Lower lobe of right lung (tissue), 2 donors: ENCODE measurements at places on chromosomes 6 and 20. TPM values are rescaled to one million over a fixed set of nuclear protein-coding genes. Genes with fewer than 3 reads are reported as not detected.

DNA sequence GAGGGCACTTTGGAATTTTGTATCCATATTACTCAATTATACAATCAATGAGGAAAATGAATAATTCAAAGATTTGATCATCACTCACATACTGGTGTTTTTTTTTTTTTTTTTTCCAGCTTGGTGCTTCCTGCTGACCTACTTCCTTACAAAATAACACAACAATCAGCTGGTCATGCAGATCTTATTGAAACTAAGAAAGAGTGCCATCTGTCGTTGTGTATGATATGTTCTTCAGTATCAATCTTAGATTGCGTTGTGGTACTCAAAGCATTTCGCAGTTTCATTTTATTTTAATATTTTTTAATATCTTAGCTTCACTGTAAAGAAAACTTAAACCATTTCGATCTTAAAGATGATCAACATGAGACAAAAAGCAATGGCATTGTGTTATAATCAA, 155.6 kb downstream of the OGFRL1 start:
- no peak for DNase-seq
- H3K4me3 ChIP-seq: no peak overlapping the region
- H3K27me3 ChIP-seq: no peaks in the 10 kb centered on the region

- H3K4me1 ChIP-seq: peaks cover 9% of the 10 kb centered on the region
- no peaks in the 10 kb centered on the region for H3K36me3 ChIP-seq
- no peak overlapping the region for H3K4me3 ChIP-seq
- H3K27ac ChIP-seq: no peak overlapping the region
Observed at GRCh38 chr6:44655412-44656342, 268.2 kb downstream of the CDC5L start.

DNA sequence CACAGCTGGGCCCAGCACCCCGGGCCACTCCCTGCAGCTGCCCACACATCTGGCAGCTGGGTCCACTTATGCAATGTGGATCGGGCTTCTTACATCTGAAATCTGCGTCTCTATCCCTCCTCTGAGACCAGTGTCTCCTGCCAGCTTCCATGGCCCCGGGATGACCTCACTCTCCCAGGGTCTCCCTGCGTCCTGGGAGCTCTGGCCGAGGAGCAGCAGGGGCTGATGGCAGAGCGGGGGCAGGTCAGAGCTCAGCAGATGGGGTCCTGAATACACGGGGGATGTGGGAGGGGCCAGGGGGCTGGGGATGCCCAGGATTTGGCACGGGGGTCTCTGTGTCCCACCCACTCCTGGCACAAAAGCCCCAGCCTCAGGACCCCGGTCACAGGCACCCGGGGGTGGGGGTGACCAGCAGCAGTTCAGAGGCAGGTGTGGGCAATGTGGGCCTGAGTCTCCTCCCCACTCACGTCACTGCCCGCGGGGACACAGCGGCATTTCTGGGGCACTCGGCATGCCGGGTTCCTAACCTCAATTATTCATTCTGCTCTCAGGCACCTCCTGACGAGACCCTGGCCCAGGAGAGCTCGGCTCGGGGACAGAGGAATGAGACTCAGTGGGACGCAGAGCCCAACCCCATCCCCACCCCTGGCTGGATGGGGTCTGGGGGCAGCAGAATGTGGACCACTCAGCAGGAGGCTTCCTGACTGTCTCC, 16.4 kb downstream of the CHRNA4 start:
- H3K27me3 ChIP-seq: peaks cover 38% of the 10 kb centered on the region
- no peak overlapping the region for H3K4me3 ChIP-seq
- H3K36me3 ChIP-seq: no peaks in the 10 kb centered on the region

DNA sequence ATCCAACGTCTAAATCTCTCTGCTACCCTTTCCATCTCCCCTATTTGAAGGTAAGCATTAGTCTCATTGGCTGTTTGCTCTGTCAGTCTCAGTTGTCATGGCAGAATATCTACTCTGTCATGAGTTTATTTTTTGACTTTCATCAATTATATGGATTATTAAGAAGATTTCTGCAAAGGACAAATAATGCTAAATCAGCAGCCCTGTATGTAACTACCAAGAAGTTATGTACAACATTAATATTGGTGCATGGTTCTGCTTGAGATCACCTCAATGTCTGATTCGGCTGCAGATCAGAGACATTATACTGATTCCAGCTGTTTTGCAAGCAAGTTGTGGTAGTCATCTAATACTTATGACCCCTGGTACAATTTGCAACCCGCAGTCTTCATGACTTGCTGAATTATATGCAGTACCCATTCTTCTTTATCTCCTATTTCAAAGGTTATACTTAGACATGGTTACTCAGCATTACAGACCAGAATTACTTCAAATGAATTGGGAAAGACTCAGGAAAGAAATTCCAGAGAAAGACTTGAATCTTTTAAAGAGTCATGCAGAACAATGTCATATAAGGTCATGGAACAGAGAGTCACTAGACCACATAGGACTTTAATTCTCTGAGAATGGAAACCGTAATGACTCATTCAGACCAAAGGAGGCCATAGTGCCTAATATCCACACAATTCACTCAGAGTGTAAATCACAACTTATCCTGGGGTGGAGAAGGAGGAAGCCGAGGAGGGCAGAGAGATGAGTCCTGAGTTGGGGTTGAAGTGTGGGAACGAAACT, 201.4 kb downstream of the IBTK start:
- no peak for DNase-seq
- H3K4me1 ChIP-seq: no peaks in the 10 kb centered on the region
- H3K4me3 ChIP-seq: no peak overlapping the region

SIRPB1 gene
- 35.8 TPM for total RNA-seq

CDSN gene
- total RNA-seq: not detected

KCNQ2 gene
- not detected for total RNA-seq

NNAT gene
- total RNA-seq: 0.83 TPM

BTN1A1 gene
- not detected for total RNA-seq

GRCh38 chr6:129475477-129476247, 234.3 kb downstream of the ARHGAP18 start:
- H3K4me3 ChIP-seq: no peak overlapping the region
- no peak for DNase-seq
- no peaks in the 10 kb centered on the region for H3K27me3 ChIP-seq
- no peaks in the 10 kb centered on the region for H3K36me3 ChIP-seq
- H3K4me1 ChIP-seq: no peaks in the 10 kb centered on the region

WFDC10B gene
- 1.2 TPM for total RNA-seq

ISM1 gene
- 8.4 TPM for total RNA-seq

SPATS1 gene
- 1.8 TPM for total RNA-seq

DNA sequence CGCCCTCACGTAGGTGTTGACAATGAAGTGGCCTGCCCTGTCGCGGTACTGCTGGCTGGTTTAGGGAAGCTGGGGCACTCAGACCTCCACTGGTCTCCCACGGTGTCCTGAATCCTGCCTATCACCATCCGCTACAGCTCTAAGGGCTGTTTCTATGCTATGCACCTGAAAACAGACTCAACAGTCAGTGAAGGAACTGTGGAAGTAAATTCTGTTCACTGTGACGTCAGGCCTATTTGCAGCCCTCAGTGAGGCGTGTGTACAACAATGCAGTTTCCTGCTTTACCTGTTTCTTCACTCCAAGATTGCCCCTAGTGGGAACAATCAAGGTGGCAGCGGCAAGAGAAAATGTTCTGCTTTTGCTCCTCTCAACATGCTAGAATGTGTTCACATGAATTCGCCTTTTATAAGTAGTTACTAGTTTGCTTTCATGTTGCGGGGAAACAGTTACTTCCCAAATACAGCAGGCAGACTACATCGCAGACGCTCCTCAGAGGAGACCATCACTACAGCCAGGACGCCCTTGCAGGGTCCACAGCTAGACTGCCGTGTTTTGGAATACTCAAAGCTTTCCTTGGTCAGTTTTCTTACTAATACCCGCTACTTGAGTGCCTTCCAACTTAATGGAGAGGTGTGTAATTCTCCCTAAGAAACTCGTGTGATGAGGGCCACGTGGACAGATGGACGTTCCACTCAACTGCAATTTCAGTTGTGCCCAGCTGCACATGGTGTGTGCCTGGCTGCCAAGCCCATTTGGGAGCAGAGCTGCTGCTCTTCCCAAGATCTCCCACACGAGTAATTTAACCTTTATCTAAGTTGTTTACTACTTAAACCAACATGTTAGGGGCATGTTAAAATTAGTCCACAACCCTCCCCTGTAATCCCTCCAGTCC, 25.4 kb downstream of the DIDO1 start:
- peaks cover 63% of the 10 kb centered on the region for H3K36me3 ChIP-seq
- DNase-seq: no peak
- no peak overlapping the region for H3K4me3 ChIP-seq
- H3K27me3 ChIP-seq: no peaks in the 10 kb centered on the region
- H3K27ac ChIP-seq: no peak overlapping the region

- no peaks in the 10 kb centered on the region for H3K27me3 ChIP-seq
- no peak overlapping the region for H3K4me3 ChIP-seq
- DNase-seq: no peak
- no peaks in the 10 kb centered on the region for H3K36me3 ChIP-seq
- H3K4me1 ChIP-seq: no peaks in the 10 kb centered on the region
Observed at GRCh38 chr6:80921861-80922460, 815.5 kb downstream of the BCKDHB start.

GRCh38 chr6:32664827-32665362, 1.6 kb downstream of the HLA-DQB1 start:
- H3K27me3 ChIP-seq: no peaks in the 10 kb centered on the region
- no peak overlapping the region for H3K27ac ChIP-seq
- peak; percentile 85 for DNase-seq

- H3K4me3 ChIP-seq: peak overlapping the region; percentile 47
- H3K36me3 ChIP-seq: no peaks in the 10 kb centered on the region
- DNase-seq: peak; percentile 85
- H3K27me3 ChIP-seq: peaks cover 82% of the 10 kb centered on the region
- no peak overlapping the region for H3K27ac ChIP-seq
- H3K4me1 ChIP-seq: peaks cover 34% of the 10 kb centered on the region
Observed at GRCh38 chr20:21505161-21505809, 8.6 kb downstream of the NKX2-2 start.

GRCh38 chr20:44856442-44856841, 29.1 kb upstream of the YWHAB start:
- H3K36me3 ChIP-seq: no peaks in the 10 kb centered on the region
- no peaks in the 10 kb centered on the region for H3K4me1 ChIP-seq
- DNase-seq: no peak
- H3K4me3 ChIP-seq: no peak overlapping the region

- no peak overlapping the region for H3K27ac ChIP-seq
- no peaks in the 10 kb centered on the region for H3K27me3 ChIP-seq
- H3K4me1 ChIP-seq: no peaks in the 10 kb centered on the region
- no peak for DNase-seq
- no peaks in the 10 kb centered on the region for H3K36me3 ChIP-seq
- H3K4me3 ChIP-seq: no peak overlapping the region
Observed at GRCh38 chr20:20344476-20344875, 23.4 kb upstream of the INSM1 start.

DNA sequence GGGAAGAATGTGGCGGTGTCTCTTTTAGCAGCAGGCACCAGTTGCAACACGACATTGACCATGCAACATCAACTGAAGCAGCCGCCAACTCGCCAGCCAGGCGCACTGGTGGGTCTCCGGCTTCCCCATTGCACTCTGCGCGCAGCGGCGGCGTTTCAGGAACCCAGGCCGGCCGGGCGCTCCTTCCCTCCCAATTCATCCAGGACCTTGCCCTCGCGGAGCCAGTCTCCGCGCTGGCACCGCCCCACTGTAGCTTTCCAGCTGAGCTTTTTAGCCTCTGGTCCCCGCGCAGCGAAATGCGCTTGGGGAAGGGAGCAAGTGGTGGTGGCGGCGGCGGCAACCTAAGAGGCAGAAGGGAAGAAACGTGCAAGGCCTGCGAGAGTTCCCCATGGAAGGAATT, 297.9 kb upstream of the RIMS1 start:
- no peaks in the 10 kb centered on the region for H3K4me1 ChIP-seq
- H3K36me3 ChIP-seq: no peaks in the 10 kb centered on the region
- no peak overlapping the region for H3K4me3 ChIP-seq
- no peak overlapping the region for H3K27ac ChIP-seq
- H3K27me3 ChIP-seq: no peaks in the 10 kb centered on the region
- DNase-seq: no peak

FRS3 gene
- total RNA-seq: 5.9 TPM

- no peak for DNase-seq
- no peak overlapping the region for H3K27ac ChIP-seq
- H3K4me3 ChIP-seq: no peak overlapping the region
- H3K36me3 ChIP-seq: no peaks in the 10 kb centered on the region
Observed at GRCh38 chr6:145189836-145190235, 545.5 kb downstream of the EPM2A start.

DNA sequence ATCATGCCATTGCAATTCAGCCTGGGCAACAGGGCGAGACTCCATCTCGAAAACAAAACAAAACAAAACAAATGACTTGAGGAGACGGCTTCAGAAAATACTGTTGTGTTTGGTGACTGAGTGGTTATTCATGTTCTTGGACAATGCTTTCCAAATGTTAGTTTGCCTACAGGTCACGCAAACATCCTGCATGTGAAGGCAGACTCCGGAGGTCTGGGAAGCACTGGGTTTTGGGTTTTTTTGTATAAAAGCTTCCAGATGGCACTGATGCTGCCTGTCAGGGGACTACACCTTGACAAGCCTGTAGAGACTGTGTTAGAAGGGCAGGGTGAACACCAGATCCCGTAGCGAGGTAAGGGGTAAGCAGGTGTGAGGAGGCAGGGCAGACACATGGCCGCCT, 81.7 kb downstream of the THBS2 start:
- H3K27ac ChIP-seq: no peak overlapping the region
- no peak for DNase-seq
- no peaks in the 10 kb centered on the region for H3K36me3 ChIP-seq
- no peak overlapping the region for H3K4me3 ChIP-seq

SLC17A1 gene
- total RNA-seq: not detected

SIRT5 gene
- 15.3 TPM for total RNA-seq

DNA sequence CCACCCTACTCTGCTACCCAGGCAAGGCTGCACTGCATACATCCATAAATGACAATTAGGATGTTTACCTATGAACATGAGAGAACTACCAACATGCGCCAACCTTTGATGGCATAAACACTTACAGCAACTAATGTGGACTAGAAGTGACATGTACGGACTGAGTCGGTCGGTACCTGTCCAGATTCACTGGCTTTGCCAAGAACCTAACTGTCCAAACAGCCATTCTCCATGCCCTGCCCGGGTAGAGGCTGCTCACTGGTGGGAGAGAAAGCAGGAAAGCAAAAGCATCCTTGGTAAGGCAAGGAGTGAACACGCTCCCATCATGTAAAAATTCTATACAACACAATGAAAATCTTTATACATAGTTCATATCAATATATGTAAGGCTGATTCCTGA, 30.0 kb downstream of the SYNDIG1 start:
- no peak for DNase-seq
- peaks cover under 1% of the 10 kb centered on the region for H3K27me3 ChIP-seq
- H3K4me3 ChIP-seq: no peak overlapping the region
- no peaks in the 10 kb centered on the region for H3K36me3 ChIP-seq
- no peaks in the 10 kb centered on the region for H3K4me1 ChIP-seq
